CD4-positive, alpha-beta memory T cell (primary cell): ENCODE measurements at places on chromosomes 5 and 9. TPM values are rescaled to one million over a fixed set of nuclear protein-coding genes. Genes with fewer than 3 reads are reported as not detected.

FBLL1 gene
- total RNA-seq, result 0.20 TPM

ANKRD31 gene
- 0.73 TPM for total RNA-seq

ST6GALNAC4 gene
- 35.7 TPM for total RNA-seq

GRCh38 chr5:156541582-156541981 lies 214.6 kb downstream of the SGCD start:
- no peak for DNase-seq

DNA sequence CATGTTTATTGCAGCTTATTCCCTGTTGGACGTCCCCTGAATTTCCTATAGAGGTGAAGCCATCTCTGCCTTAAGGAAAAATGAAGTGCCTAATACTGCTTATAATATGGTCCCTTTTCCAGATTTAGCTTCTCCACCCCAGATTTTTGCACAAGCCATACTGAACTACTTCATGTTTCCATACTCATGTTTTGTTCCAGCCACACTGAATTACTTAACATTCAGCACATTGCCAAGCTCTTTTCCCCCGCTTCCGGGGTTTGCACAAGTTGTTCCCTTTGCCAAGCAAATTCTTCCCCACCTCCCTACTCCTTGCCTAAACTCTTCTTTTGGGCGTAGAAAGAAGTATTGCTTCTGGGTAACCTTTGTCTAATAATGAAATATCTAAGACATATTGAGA lies 1.7 kb upstream of the CNTRL start:
- no peak for DNase-seq

- DNase-seq, result no peak
These were observed 7.7 kb downstream of the PFN3 start for GRCh38 chr5:177392765-177393164.

- DNase-seq, result no peak
These were observed 433 bp downstream of the LEAP2 start for GRCh38 chr5:132873930-132874271.

GRCh38 chr5:107871023-107871422 lies 200.3 kb upstream of the EFNA5 start:
- DNase-seq, result no peak

- DNase-seq, result no peak
These were observed 801.0 kb upstream of the NUDT12 start for GRCh38 chr5:104363567-104363966.

GRCh38 chr9:70935856-70936255 lies 185.6 kb downstream of the TRPM3 start:
- no peak for DNase-seq

GRCh38 chr5:125401724-125402622 lies 655.5 kb upstream of the ZNF608 start:
- DNase-seq, result no peak
